CD4-positive, alpha-beta T cell (primary cell): ENCODE measurements at places on chromosomes 5 and 9.

DNA sequence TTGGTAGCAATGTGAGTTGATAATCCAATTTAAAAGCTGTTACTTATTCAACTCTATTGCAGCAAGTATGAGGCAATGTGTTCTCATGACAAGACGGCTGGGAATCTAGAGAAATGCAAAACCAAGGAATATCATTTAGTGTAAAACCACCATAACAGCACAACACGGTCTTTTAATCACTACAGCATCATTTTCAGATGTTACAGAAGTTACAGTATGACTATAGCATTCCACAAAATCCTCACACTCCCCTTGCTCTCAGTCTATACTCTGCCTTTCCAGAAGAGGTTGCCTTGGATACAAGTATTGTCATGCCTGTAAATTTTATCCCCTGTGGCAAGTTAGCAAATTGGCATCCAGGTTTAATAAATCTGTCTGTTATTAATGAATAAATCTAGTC is 28.6 kb upstream of the TAS2R1 start:
- no peaks in the 10 kb centered on the region for H3K27me3 ChIP-seq
- no peak overlapping the region for H3K4me3 ChIP-seq
- no peak overlapping the region for H3K27ac ChIP-seq
- DNase-seq: no peak

DNA sequence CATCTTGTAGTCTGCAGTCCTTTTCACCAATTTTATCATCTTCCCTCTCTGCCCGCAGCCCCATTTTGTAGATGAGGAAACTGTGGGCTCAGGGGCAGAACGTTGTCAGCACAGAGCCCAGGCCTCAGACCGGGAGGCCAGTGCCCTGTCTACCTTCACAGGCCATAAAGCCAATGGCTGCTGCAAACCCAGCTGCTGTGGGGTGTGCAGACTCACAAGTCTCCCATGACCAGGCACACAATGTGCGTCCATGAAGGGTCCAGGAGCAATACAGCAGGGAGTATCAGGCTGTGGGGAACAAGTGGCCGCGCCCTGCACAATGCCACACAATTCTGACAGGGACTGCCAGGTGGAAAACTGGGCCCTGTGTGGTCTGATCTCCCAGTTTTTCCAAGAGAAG is 71.0 kb downstream of the COL23A1 start:
- no peak for DNase-seq
- no peaks in the 10 kb centered on the region for H3K27me3 ChIP-seq
- H3K4me3 ChIP-seq: no peak overlapping the region
- H3K36me3 ChIP-seq: no peaks in the 10 kb centered on the region

DNA sequence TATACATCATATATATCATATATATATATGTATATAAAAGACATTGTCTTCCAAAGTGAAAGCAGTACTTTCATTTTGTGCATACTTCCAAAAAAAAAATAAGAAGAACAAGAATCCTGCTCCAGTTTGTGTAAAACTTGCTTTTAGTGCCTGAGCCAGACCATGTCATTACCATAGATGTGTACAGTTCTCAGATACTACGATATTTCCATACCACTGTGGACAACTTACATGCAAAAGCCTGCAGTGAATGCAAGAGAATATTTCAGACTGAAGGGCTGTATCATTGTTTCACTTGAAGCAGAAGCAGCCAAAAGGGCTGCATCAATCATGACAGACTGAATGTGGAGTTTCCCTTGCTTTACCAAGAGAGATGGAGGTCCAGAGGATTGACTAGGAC is 72.6 kb upstream of the CYLC2 start:
- H3K27ac ChIP-seq: no peak overlapping the region
- H3K4me1 ChIP-seq: no peaks in the 10 kb centered on the region
- no peaks in the 10 kb centered on the region for H3K27me3 ChIP-seq

DNA sequence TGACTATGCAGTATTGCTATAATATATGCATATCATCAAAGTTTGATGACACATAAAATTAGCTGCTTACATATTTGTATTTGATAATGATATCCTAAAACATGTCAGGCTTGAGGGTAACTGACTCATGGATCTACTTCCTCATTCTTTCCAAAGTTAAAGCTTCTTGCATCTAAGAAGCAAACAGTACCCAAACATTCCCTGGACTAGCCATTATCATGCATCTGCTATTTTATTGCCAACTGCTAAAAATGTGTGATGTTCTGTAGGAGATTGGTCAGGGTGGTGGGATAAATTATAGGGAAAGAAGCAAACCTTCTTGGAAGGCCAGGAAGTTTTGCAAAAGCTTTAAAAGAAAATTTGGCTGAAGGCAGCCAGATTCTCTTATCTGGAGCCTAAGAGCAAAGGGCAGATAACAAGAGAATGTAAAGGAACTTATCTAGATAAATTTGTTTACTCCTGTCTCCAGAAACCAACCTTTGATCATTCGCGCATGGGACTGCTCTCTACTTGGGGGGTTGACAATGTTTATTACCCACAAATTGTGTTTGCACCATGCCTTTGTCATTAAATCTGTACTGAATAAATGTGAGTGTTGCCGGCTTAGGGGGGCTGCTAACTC is 604.1 kb upstream of the TLE4 start:
- no peak for DNase-seq
- H3K4me3 ChIP-seq: no peak overlapping the region
- H3K27ac ChIP-seq: no peak overlapping the region
- no peaks in the 10 kb centered on the region for H3K27me3 ChIP-seq

- H3K27ac ChIP-seq: peak overlapping the region; percentile 2
- peak; percentile 68 for DNase-seq
- peaks cover 11% of the 10 kb centered on the region for H3K4me1 ChIP-seq
- H3K36me3 ChIP-seq: no peaks in the 10 kb centered on the region
- no peak overlapping the region for H3K4me3 ChIP-seq
- no peaks in the 10 kb centered on the region for H3K27me3 ChIP-seq
Observed at GRCh38 chr5:91162534-91163381, 220.4 kb downstream of the ARRDC3 start.

DNA sequence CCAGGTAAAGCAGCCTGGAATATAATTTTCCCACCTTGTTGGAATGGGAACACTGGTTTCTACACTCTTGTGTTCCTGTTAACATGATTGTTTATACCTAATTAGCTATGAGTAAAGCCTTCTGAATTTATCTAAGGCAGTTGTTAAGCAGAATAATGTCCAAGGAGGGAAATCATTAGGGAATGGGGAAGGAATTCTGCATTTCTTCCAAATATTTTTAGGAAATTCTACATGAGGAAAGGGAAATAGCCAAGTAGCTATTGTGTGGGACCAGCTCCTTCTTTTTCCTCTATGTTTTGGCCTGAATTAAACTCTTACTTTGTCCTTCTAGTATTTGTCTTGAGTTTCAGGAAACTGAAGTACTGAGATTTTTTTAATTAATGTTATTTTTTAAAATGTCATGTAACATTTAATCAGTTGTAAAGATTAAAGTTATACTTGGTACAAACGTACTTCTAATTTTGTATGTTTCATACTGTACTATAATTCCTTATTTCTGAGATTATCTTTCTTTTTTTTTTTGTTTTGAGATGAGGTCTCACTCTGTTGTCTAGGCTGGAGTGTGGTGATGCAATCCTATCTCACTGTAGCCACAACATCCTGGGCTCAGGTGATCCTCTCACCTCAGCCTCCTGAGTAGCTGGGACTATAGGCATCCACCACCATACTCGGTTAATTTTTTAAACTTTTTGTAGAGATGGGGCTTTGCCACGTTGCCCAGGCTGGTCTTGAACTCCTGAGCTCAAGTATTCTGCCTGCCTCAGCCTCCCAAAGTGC is 28.5 kb downstream of the ANKDD1B start:
- H3K27me3 ChIP-seq: peaks cover 2% of the 10 kb centered on the region
- no peaks in the 10 kb centered on the region for H3K4me1 ChIP-seq
- DNase-seq: no peak
- H3K36me3 ChIP-seq: no peaks in the 10 kb centered on the region

DNA sequence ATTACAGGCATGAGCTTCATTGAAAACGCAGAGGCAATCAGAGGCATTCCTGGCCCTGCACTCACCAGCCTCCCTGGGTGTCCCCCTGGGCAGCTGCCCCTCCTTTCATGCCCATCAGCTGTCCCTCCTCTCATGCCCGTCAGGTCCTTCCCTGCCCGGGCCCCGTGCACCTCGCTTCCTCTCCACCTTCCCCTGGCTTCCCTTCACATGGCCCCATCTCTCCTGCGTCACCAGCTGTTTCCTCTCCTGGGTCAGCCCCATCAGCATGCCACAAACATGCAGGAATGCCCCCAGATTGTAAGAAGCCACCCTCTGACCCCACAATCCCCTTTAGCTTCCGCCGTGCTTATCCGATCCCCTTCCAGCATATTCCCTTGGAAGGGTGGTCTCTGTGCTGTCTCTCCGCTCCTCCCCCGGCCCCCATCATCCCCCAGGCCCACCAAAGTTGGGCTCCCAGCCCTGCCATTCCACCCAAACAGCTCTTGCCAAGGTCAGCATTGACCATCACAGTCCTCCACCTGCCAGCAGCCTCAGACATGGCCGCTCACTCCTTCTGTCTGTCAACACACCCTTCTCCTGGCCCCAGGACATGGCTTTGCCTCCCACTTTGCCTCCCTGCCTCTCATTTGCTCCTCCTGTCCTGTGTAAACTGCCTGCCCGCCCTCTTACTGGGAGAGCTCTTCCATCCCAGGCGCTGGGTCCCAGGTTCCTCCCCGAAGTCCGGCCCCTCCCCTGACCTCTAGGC is 98.6 kb upstream of the IER5L start:
- H3K27me3 ChIP-seq: no peaks in the 10 kb centered on the region
- no peaks in the 10 kb centered on the region for H3K36me3 ChIP-seq
- H3K4me1 ChIP-seq: peaks cover 2% of the 10 kb centered on the region
- no peak for DNase-seq
- no peak overlapping the region for H3K27ac ChIP-seq

- no peaks in the 10 kb centered on the region for H3K36me3 ChIP-seq
- no peak overlapping the region for H3K4me3 ChIP-seq
- H3K4me1 ChIP-seq: peaks cover 21% of the 10 kb centered on the region
- DNase-seq: peak; percentile 82
- peaks cover 8% of the 10 kb centered on the region for H3K27me3 ChIP-seq
Observed at GRCh38 chr5:93622240-93622885, 39.3 kb downstream of the NR2F1 start.

- no peak for DNase-seq
- no peak overlapping the region for H3K4me3 ChIP-seq
- H3K27ac ChIP-seq: no peak overlapping the region
- H3K27me3 ChIP-seq: no peaks in the 10 kb centered on the region
- no peaks in the 10 kb centered on the region for H3K36me3 ChIP-seq
Observed at GRCh38 chr5:45417285-45417998, 278.7 kb downstream of the HCN1 start.

GRCh38 chr5:1929108-1929991 is 46.6 kb upstream of the IRX4 start:
- H3K36me3 ChIP-seq: no peaks in the 10 kb centered on the region
- no peak overlapping the region for H3K4me3 ChIP-seq
- H3K27ac ChIP-seq: no peak overlapping the region
- H3K4me1 ChIP-seq: no peaks in the 10 kb centered on the region

GRCh38 chr9:112157087-112157486 is 18.0 kb downstream of the SUSD1 start:
- H3K27me3 ChIP-seq: no peaks in the 10 kb centered on the region
- DNase-seq: no peak

DNA sequence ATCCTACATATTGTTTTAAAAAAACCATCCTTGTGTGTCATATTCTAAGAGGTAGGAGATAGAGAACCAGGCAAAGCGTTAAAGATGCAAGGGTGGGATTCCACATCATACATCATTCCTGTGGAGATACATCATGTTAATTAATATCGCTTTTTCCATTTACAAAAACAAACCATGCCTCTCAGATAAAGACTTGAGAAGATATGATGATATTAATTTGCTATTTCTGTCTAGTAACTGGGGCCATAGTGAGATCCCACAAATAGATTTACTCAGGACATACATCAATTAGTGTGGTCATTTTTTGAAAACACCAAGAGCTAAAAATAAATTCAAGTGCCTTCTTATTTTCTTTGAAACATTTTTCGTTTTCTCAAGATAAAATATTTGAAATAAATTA is 165.4 kb upstream of the TARS1 start:
- no peaks in the 10 kb centered on the region for H3K27me3 ChIP-seq
- no peak overlapping the region for H3K4me3 ChIP-seq
- DNase-seq: no peak
- no peaks in the 10 kb centered on the region for H3K36me3 ChIP-seq

DNA sequence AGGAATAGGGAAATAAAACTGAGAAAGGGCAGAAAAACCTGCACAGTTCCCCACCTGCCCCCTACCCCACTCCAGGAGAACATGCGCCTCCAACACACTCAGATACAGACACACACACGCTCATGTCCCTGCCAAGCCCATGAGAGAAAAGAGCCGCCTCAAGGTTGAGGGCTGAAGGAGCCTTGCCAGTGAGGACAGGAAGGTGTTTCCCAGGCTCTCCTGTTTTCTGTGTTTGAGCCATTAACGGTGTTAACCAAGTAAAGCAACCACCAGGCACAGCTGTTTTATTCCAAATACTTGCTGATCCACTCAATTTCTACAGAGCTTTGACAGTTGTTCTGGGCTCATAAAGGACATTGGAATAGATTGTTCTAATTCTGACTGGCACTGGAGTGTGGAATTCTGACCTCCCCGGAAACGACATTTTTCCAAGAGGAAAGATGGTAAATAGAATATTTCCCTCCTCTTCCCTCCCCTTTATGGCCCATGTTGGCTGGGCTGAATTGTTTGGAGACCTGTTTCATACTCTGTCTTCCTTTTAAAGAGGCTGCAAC is 238.0 kb downstream of the DMAC1 start:
- no peaks in the 10 kb centered on the region for H3K27me3 ChIP-seq
- no peak for DNase-seq
- no peak overlapping the region for H3K27ac ChIP-seq
- no peaks in the 10 kb centered on the region for H3K36me3 ChIP-seq
- H3K4me3 ChIP-seq: no peak overlapping the region
- H3K4me1 ChIP-seq: no peaks in the 10 kb centered on the region

DNA sequence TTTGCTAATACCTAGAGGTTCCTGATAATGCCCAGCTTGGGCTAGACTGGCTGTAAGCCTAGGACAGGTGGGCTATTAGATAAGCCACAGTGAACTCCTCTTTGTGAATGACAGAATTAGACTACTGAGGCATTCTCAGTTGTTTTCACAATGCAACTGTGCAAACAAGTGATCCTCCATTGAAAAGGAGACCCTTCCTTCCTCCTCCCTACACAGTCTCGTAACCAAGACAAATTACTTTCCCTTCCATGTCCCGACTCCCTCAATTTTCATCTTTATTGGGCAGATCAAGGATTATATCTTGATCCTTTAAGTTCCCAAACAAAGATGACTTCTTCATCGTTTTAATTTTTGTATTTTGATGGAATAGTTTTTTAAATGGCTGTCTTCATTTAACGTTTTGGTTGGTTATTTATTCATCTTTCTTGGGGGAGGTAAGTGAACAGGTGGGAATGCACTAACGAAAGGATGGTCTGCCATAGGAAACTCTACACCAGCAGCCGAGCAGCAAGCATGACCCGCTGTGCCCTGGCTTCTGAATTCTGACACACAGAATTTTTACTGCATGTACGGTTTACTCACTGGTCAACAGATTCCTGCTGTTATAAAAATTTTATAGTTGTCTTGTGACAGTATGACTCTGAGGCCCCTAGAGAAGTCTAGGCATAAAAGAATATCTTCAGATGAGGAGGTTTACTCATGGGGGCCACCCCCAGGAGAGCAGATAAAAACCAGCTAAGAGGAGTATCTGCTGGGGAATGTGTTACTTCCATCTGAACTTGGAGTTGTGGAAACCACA is 137.5 kb upstream of the TUT7 start:
- no peak overlapping the region for H3K4me3 ChIP-seq
- no peaks in the 10 kb centered on the region for H3K4me1 ChIP-seq
- H3K27ac ChIP-seq: no peak overlapping the region

GRCh38 chr9:84937180-84937579 is 267.7 kb downstream of the NTRK2 start:
- no peak overlapping the region for H3K27ac ChIP-seq
- H3K4me1 ChIP-seq: no peaks in the 10 kb centered on the region
- no peak for DNase-seq
- H3K27me3 ChIP-seq: no peaks in the 10 kb centered on the region
